ENCODE measurements at places on chromosomes 5 and 9. TPM values are rescaled to one million over a fixed set of nuclear protein-coding genes. Genes with fewer than 3 reads are reported as not detected.

GRCh38 chr5:156942064-156942463 lies 21.0 kb downstream of the TIMD4 start:
- peak overlapping the region; percentile 27 for H3K27ac ChIP-seq
- no peak overlapping the region for H3K4me3 ChIP-seq
- DNase-seq = no peak

Gene SIT1
- total RNA-seq = 57.1 TPM

Gene FYB1
- total RNA-seq = 372 TPM

Gene PCDHB13
- total RNA-seq = 0.06 TPM

Gene SLC1A1
- total RNA-seq = not detected

- H3K4me1 ChIP-seq = no peaks in the 10 kb centered on the region
- no peak overlapping the region for H3K4me3 ChIP-seq
- no peaks in the 10 kb centered on the region for H3K36me3 ChIP-seq
- H3K27ac ChIP-seq = no peak overlapping the region
- H3K27me3 ChIP-seq = no peaks in the 10 kb centered on the region
These were observed 148.1 kb downstream of the PDE4D start for GRCh38 chr5:59745415-59745863.

DNA sequence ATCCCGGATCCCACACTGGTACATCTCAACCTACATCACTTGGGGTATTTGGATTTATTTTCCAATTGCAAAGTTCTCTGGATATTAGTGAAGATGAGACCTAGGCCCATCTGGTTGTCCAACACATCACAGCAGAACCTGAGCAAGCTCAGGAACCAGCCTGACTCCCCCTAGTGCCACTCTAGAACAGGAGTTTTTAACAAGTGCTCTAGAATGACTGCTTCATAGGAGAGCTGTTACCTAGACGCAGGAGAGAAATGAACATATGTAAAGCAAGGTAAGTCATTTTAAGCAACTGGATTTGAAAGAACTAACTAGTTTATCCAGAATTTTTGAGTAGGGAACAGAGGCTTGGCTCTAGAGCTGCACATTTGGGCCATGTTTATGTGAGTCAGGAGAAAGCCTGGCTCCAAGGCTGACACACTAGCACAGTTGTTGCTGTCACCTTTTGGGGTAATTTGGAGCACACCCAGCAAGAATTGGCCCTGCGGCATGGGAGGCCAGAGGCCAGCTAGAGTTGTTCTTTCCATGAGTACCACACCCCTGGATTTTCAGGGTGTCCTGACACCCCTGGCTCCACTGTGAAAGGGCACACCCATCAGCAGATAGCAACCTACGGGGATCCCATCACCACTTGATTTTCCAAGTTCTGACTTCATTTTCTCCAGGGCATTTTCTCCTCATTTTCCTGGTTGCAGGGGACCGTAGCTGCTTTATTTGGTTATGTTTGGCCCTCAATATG lies 110.9 kb upstream of the LPAR1 start:
- H3K36me3 ChIP-seq = no peaks in the 10 kb centered on the region
- H3K4me3 ChIP-seq = no peak overlapping the region
- H3K27me3 ChIP-seq = no peaks in the 10 kb centered on the region
- no peaks in the 10 kb centered on the region for H3K4me1 ChIP-seq
- no peak overlapping the region for H3K27ac ChIP-seq

DNA sequence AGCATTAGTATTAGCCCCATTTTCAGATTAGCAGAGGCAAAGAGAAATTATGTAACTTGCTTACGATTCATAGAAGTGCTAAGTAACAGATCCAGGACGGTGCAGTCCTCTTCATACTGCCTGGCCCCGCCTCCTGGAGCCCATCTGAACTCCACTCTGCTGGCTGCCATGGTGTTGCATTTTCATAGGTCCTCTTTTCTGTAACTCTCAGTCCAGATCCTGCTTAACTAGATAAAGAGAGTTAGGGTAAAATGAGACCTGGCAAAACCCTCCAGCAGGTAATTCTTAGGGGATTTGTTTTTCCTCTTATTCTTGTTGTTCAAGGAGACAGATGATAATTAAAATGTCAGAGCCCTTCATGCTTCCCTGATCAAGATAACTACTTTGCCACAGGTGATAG lies 135.1 kb upstream of the EFNA5 start:
- H3K36me3 ChIP-seq = no peaks in the 10 kb centered on the region
- H3K4me3 ChIP-seq = no peak overlapping the region
- no peaks in the 10 kb centered on the region for H3K4me1 ChIP-seq
- no peaks in the 10 kb centered on the region for H3K27me3 ChIP-seq
- H3K27ac ChIP-seq = no peak overlapping the region
- no peak for DNase-seq

Gene SAP30L
- total RNA-seq = 48.4 TPM
